Spinal cord (tissue), 10 donors: ENCODE measurements at places on chromosomes 13 and 19. TPM values are rescaled to one million over a fixed set of nuclear protein-coding genes. Genes with fewer than 3 reads are reported as not detected.

Gene NANOS2
- total RNA-seq = 0.11 TPM

Gene KPNA3
- total RNA-seq = 33.9 TPM

Gene PPM1N
- total RNA-seq = 1.5 TPM

DNA sequence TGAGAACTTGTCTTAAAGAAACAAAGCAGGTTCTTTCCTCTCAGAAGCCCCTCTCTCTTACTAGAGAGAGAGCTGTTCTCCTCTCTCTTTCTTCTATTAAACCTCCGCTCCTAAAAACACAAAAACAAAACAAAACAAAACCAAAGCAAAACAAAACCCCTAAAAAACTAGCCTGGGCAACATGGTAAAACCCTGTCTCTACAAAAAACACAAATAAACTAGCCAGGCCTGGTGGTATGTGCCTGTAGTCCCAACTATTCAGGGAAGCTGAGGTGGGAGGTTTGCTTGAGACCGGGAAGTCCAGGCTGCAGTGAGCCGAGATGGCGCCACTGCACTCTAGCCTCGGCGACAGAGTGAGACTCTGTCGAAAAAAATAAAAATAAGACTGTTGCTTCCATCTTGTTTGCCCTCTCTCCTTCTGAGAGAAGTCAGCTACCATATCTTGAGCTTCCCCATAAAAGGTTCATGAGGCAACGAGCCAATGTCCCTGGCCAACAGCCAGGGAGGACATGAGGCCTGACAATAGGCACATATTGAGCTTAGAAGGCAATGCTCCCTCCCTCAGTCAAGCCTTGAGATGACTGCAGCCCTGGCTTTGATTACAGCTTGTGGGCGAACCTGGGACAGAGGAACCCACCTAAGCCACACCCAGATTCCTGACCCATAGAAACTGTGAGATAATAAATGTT, 17.5 kb upstream of the FLT3 start:
- no peak for DNase-seq

Gene LNX2
- total RNA-seq = 12.0 TPM

Gene NLRP9
- total RNA-seq = not detected
